ENCODE measurements at places on chromosomes 5 and 9. TPM values are rescaled to one million over a fixed set of nuclear protein-coding genes. Genes with fewer than 3 reads are reported as not detected.

DNA sequence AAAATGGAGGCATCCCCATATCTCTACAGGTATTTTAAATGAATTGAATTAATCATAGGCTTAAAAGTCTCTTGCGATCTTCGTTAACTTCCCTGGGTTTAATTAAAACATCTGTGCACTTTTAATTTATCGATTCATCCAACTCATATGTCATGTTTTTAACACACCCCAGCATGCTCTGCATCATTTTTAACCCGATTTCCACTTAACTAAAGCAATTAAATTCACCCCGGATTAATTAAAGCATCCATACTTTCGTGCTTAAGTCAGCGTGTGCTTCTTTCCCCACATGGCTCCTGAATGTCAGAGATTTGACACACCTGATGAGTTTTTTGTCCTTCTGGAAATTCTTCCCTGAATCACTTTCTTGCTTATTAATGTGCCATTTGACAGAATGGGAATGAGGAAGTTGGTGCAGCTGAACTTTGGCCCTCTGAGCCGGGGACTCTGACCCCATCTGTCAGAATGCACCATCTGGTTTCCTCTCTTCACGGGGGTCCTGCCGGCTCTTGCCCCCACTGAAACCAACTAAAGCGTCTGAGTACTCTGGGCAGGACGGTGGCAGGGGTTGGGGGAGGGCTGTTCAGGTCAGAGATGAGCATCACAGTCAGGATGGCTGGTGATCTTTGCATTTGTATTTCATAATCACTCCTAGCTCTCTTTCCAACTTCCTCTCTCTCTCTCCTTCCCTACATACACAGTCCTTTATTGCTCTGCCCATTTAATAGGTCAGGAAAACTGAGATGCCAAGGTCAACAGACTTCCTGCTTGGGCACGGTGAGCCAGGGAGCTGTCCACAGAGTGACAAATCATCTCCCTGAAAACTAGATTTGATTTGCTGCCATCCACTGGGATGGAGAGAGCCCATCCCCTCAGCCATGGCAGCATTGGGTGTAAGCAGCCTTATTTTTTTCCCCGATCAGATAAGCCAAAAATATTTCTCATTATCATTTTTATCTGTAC, 180.3 kb upstream of the WWC1 start:
- no peak for DNase-seq

SPATA31A3 gene
- not detected for total RNA-seq

DNA sequence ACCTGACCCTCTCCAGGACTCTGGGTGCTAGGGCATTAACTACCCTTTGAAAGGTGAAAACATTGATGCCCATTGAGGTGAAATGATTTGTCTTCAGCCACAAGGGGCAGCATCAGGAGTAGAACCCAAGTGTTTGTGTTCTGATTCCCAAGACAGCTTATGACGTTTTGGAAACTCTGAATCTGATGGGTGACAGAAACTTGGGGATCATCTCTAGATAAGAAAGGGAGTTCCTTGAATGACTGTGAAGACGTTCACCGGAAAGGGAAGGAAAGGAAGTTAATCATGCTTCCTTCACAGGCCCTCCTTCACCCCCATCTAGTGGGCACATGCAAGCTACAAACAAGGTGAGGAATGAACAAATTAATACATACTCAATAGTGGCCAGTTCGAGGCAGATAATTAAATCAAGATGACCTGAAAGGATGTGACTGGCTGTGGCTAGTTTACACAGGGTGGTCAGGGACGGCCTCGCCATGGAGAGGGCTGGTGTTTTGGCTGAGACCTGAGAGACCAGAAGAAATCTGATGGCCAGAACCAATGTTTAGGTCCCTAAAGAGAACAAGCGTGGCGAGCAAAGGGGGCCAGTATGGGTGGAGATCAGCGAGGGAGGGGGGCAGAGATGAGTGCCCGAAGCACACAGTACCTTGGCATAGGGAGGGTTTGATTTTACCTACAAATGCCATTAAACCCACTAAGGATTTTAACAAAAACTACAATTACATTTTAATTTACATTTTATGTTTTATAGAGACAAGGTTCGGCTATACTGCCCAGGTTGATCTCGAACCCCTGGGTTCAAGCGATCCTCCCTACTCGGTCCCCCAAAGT, 937 bp upstream of the SLC26A2 start:
- DNase-seq: peak; percentile 24

GRCh38 chr9:133693703-133694529, 44.2 kb downstream of the SARDH start:
- no peak for DNase-seq

GARIN3 gene
- total RNA-seq: not detected

DNA sequence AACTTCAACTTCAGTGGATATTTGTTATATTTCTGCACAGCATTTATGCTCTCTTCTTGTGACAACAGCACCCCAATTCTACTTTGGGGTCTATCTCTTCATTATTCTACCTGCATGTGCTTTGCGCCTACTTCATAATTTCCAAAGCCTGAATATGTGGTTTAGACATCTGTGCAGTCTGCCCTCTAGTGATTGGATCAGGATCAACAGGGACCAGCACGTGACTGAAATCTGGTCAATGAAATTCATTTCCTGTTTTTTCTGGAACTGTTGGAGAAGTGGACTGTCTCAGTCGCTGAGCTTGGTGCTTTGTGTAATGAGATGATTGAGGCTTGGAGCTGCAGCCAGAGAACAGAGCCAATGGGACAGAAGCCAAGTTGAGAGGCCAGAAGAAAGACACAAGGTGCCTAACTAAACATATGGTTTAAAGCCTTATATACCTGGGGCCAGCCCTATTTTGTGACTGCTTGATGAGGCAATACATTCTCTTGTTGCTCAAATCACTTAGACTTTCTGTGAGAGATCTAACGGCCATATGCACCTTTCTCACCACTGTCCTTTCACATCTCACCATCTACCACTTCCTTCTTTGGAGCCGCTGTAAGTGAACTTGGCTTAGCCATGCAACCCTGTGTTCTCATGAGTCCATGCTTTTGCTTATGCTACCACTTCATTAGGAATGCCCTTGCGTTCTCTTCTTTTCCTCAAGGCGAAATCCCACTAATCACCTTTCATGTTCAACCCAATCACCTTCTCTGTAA, 68.8 kb upstream of the PPP2R2B start:
- DNase-seq: no peak

DNA sequence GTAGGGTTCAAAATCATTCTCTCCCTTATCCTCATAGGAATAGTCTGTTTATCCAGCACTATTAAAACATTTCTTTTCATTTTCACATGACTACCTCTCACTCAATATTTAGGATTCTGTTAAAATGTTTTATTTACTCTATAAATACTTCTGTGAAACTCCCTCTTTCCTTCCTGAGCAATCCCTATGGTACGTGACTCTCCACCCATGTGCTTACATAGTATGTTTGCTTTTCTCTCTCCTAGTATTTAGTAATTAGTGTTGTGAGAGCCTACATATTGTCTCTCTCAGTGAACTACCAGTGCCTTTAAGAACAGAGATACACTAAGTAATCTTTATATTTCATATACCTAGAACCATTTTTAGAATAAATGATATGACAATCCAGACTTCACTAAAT, 46.0 kb downstream of the PTPRD start:
- DNase-seq: no peak

MATR3 gene
- total RNA-seq: 123 TPM

- DNase-seq: no peak
Observed at GRCh38 chr5:146690880-146691355, 174.9 kb upstream of the GPR151 start.

PALM2AKAP2 gene
- total RNA-seq: 1.9 TPM

GRCh38 chr9:27352457-27353165, 55.7 kb upstream of the EQTN start:
- DNase-seq: peak; percentile 63

DNA sequence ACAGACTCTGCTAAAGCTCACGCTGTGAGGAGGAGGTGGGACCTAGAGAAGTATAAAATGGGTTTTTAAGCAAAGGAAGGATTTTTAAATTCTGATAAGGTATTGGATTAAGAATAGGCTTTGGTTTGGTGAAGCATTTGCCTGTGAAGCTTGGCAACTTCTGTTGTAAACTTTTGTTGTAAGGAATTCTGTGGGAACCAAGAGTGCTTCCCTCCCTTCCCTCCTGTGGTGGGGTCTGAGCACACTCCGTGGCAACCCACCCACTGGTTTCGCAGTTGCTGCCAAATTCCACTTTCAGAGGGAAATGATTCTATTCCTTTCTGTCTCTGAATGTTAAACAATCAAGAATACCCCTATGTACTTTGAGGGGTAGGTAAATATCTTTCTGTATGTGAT, 28.6 kb upstream of the GTF2H2C start:
- no peak for DNase-seq

- no peak for DNase-seq
Observed at GRCh38 chr5:163712011-163712410, 206.6 kb downstream of the MAT2B start.

SLC6A18 gene
- total RNA-seq: not detected

NDUFS6 gene
- 44.9 TPM for total RNA-seq
